ENCODE measurements at places on chromosomes 6 and 20.

GRCh38 chr6:7252390-7252789 is 60.6 kb downstream of the SSR1 start:
- no peak for DNase-seq

DNA sequence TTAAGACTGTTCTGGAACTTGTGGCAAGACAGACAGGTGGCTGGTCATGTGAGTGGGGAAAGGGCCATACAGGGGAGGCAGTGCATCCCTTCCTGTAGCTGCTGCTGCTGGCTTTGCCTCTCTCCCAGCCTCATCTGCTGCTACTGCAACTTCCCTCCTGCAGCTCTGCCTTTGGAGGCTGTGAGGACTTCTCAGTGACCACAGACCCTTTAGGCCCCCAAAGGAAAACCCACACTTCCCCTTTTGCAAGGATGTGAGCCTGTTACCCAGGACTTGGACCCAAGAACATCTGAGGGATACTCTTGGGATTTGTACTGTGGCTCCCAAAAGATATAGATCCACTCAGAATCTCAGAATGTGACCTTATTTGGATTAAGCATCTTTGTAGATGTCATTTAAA is 91.0 kb downstream of the TMEM170B start:
- DNase-seq: no peak

DNA sequence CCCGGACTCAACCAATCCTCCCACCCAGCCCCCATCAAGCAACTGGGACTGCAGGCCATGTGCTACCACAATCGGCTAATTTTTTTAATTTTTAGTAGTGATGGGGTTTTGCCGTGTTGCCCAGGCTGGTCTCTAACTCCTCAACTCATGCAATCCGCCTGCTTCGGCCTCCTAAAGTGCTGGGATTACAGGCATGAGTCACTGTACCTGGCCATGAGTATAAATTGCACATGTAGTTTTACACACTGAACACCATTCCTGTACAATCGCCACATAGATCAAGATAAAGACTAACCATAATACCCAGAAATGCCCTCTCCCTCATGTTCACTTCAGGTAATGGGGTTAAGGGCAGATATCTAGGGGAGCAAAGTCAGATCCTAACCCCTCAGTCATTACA is 26.4 kb downstream of the TRPC4AP start:
- DNase-seq: no peak

GRCh38 chr6:20757761-20758160 is 223.5 kb downstream of the CDKAL1 start:
- no peak for DNase-seq

GRCh38 chr6:158832026-158832425 is 12.9 kb upstream of the EZR start:
- DNase-seq: no peak

GRCh38 chr6:36820700-36821580 is 18.3 kb downstream of the CPNE5 start:
- no peak for DNase-seq

DNA sequence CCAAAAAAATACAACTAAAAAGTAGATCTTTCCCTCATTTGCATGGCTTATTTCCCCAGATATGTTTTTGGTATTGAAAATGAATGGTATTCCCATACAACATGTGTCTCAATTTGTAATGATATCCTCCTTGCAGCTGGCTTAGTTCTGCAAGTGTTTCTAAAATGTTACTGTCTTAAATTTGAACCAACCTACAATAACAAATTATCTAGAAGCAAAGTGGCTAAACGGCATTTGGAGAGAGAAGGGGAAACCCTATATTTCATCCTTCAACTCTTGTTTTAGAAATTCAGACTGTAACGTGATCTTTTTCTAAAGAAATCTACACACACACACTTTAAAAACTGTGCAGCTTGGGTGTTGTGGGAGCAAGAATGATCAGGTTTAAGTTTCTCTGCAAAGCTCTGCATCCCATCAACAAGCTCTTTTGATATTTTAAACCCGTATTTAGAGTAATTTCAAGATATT is 153.0 kb downstream of the SOBP start:
- DNase-seq: no peak

- no peak for DNase-seq
Observed at GRCh38 chr6:168860987-168861386, 392.7 kb downstream of the THBS2 start.

DNA sequence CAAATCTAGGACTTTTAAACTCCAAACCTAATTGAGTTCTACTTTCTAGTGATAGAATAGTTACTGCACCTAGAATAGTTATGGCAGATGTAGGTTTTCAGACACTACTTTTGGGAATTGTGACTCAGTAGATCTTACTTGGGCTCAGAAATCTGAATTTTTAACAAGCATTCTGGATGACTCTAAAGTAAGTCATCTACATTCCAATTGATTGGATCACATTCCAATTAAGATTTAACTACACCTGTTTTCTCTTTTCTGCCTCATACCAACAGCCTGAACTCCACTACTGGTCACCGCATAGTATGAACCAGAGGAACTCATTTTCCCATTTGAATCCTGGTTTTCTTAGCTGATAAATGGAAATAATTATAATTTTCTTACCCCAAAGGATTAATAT is 49.5 kb upstream of the TFAP2D start:
- DNase-seq: no peak

DNA sequence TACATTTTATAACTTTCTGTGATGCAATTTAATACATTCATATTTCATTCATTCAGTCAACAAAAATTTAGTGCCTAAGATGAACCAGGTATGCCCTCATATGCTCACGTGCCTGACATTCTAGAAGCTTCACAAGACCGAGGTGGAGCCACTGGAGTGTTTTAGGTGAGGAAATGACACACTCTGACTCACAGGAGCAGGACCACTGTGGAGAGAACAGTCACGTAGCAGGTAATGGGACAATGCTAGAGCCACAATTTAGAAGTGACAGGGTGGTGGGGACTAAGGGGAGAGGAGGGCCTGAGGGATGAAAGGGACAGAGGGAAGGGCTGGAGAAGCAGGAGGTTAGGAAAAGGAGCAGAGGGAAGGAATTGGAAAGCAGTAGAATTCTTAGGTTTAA is 17.6 kb upstream of the HLA-A start:
- DNase-seq: no peak

DNA sequence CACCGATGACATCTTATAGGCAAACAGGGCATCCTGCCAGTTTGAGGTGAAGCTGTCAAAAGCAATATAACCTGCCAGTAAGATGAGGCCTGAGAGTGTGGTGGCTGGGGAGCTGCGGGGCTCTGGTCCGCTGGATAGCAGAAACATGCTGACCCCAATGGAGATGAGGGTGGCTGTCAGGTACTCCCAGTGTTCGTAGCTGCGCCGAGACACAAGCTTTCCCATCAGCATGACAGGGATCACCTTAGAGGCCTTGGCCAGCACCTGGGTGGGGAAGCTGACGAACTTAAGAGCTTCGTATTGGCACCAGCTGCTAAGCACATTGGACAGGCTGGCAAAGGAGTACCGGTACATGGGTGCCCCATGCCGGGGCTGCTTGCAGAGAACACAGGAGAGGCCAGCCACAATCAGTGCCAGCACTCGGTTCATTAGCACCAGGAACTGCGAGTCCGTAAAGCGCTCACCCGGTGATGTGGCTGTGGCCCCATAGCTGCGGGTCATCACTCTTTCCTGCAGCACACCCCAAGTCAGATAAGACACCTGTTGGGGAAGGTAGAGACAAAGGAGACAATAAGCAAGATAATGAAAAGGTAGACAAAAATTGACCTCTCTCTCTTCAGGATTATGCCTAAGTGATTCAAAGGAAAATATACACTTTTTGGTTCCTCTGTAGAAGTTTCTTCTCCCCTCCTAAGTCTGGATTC is 2.1 kb downstream of the SLC35B2 start:
- DNase-seq: no peak

- DNase-seq: no peak
Observed at GRCh38 chr6:90078513-90079289, 184.4 kb downstream of the GJA10 start.

- no peak for DNase-seq
Observed at GRCh38 chr6:10140824-10141223, 274.1 kb downstream of the TFAP2A start.

DNA sequence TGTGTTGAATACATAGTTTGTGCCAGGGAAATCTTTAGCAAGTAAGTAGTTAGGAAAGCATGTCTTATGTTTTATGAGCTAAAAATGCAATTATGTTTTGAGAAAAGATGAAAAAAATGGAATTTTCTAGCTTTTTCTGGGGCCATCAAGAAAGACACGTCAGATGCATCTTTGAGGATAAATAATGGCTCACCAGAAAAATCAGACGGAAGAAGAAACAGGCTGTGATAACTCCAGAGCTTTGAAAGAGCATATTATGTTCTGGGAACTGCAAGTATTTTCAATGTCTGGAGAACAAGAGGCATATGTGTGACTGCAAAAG is 173.7 kb downstream of the CLVS2 start:
- DNase-seq: no peak

GRCh38 chr6:14858808-14859207 is 387.1 kb upstream of the JARID2 start:
- DNase-seq: no peak

GRCh38 chr6:130026859-130027258 is 8.5 kb downstream of the L3MBTL3 start:
- no peak for DNase-seq

DNA sequence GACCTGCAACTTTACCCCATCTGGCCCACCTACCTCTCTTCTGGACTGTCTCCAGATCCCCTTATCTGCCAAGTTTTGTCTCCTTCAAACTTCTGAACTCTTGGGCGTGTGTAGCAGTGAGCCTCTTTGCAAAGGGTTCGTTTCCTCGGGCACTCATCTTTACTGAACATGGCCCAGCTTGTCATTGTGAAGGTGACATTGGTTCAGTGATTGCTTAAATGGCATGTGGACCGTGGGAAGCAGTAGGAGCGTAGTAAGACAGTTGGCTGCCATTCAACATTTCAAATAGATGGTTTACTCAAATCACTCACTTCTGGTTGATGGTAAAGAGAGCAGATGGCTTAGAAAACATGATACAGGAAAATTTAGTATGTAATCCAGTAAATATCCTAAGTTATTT is 34.8 kb upstream of the KIF25 start:
- no peak for DNase-seq

GRCh38 chr6:137798261-137798660 is 68.8 kb upstream of the TNFAIP3 start:
- no peak for DNase-seq

- no peak for DNase-seq
Observed at GRCh38 chr6:89986650-89987074, 92.4 kb downstream of the GJA10 start.

DNA sequence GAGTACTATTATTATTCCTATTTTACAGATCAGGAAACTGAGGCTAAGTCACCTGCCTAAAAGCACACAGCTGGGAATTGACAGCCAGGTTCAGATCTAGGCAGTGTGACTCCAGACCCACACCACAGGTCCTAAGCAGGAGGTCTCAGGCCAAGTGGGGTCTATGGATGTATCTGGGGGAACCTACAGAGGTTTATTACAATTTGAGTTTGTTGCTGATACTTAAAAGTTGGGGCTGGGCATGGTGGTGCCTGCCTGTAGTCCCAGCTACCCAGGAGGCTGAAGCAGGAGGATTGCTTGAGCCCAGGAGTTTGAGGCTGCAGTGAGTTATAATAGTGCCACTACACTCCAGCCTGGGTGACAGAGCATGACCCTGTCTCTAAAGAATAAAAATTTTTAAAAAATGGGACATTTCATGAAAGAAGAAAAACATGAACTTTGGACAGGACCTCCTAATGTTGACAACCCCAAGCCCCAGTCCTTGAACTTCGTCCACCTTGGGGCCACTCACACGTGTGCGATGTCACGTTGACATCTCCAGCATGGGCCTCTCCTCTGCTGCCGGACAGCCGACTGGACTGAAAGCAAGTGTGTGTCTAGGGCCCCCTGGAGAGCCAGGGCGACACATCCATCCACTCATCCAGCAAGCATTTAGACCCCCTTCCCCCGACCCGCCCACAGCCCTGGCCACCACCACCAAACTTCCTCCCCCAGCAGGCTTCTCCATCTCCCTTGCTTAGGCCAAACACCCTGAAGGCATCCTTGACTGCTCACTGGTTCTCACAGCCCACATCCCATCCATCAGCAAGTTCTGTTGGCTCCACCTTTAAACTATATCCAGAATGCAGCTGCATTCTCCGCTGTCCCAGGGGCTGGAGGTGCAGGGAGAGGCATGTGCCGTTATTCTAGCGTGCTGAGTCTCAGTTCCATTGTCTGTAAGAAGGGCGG is 40.0 kb downstream of the NOL4L start:
- no peak for DNase-seq

DNA sequence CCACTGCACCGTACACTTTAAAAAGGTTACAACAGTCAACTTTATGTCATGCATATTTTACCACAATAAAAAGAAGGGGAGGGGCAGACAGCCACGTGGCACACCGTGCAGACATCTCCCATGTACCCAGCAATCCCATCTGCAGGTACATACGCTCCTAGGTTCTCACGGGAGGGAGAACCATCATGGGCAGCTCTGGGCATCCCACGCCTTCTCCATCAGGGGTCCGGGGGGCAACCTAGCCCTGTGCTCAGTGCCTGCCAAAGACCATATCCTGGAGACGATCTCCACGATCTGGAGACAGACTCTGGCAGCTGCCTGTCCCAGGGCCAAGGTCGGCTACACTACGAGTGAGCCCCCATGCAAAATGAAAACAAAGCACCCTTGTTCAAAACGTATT is 2.5 kb upstream of the BNIP5 start:
- no peak for DNase-seq

DNA sequence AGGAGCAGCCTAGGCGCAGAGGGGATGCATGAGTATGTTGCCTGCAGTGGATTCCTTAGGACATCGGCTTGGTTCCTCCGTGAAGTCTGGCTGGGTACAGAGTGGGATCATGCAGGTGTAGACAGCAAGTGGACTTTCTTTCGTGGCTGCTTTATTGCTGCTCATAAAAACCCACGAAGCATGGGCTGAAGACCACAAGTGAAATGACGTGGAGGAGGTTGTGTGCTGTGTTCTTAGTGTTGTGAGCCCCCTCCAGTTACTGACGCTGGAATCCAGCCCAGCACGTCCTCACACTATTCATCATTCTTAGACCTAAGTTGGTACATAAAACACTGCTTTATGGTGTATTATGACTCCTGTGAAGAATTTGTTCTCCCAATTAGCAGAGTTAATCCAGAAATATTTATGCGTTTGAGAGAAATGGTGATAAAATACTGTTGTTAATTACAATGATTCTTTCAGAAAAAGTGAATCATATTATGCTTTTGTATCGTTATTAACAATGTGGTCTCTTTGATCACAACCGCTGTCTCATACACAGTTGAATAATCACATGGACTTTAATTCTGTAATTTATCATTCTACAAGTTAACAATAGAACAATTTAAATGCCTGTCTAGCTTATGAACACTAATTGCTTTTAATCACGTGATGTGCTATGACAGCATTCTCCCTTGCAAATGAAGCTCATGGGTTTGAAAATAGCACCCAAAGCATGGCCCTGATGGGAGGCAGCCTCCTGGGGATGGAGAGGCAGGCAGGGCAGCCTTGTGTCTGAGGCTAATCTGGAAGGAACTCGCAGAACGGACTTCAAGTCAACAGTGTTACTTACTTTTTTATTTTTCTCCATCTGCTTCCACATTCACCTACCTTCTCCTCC is 233.9 kb upstream of the SYNDIG1 start:
- no peak for DNase-seq

GRCh38 chr6:106688177-106688951 is 59.0 kb downstream of the QRSL1 start:
- DNase-seq: no peak

- no peak for DNase-seq
Observed at GRCh38 chr20:48034751-48035150, 249.5 kb upstream of the SULF2 start.
